AG20443 (cell line): ENCODE measurements at places on chromosomes 7 and 10.

GRCh38 chr7:17444673-17445072 is 146.2 kb downstream of the AHR start:
- no peak for DNase-seq

- peak; percentile 74 for DNase-seq
These were observed 29.1 kb downstream of the GALNT11 start for GRCh38 chr7:152054367-152055230.

GRCh38 chr7:114939484-114940097 is 17.7 kb downstream of the MDFIC start:
- DNase-seq, result no peak

DNA sequence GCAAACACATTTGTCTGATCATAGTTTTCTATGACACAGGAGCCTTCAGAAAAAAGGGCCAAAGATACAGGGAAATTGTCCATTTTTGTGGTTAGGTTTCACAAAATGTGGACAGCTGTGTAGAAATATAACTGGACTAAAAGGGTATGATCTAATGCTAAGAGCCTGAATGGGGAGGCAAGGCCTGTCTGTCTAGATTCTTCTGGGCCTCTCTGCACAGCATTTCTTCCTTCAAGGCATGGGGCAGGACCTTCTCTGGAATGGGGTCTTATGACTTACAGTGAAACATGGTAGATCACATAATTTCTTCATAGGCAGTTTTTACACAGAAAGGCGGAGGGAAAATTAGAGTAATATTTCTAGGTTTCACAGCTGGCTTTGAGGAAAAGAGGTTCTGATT is 795.7 kb downstream of the GRID1 start:
- DNase-seq, result no peak

- peak; percentile 15 for DNase-seq
These were observed 3.8 kb downstream of the LCOR start for GRCh38 chr10:96835899-96836298.

GRCh38 chr10:24415455-24416125 is 206.7 kb downstream of the KIAA1217 start:
- peak; percentile 83 for DNase-seq

DNA sequence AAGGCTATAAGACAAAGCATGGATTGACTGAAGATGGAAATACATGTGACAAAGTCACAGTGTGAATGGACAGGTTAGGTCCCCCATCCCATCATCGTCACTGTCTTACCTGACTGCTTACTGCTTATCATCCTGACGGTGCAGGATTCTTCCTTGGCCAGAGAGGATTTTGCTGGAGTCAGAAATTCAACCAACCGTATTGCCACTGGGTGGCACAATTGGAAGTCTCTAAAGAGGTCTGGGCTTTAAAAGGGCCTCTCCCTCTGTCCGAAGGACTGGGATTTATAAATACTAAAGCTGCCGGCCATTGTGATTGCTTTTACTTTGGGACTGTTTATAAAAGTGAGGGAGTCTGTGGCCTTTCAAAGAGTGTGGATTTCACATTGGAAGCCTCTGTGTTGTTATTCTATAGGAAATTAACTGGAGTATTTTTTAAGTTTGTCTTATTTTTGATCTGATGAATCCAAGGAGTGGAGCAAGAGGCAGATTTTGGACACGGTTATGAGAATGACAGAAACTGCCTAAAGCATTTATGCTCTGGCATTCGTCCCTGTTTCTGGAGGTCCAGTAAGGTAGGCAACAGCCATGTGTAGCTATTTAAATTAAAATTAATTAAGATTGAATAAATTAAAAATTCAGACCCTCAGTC is 113.3 kb upstream of the CREB5 start:
- DNase-seq, result peak; percentile 79

DNA sequence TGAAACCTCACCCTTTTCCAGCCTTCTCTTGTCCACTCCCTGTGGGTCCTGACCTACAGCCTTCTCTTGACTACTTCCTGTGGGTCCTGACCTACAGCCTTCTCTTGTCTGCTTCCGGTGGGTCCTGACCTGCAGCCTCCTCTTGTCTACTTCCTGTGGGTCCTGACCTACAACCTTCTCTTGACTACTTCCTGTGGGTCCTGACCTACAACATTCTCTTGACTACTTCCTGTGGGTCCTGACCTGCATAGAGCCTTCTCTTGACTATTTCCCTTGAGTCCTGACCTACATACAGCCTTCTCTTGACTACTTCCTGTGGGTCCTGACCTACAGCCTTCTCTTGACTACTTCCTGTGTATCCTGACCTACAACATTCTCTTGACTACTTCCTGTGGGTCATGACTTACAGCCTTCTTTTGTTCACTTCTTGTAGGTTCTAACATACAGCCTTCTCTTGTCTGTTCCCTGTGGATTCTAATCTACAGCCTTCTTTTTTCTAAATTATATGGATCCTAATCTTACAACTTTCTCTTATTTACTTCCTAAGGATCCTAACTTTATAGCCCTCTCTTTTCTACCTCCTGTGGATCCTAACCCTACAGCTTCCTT is 36.5 kb downstream of the C10orf71 start:
- no peak for DNase-seq

GRCh38 chr10:33010132-33011037 is 52.4 kb upstream of the ITGB1 start:
- DNase-seq, result peak; percentile 77

DNA sequence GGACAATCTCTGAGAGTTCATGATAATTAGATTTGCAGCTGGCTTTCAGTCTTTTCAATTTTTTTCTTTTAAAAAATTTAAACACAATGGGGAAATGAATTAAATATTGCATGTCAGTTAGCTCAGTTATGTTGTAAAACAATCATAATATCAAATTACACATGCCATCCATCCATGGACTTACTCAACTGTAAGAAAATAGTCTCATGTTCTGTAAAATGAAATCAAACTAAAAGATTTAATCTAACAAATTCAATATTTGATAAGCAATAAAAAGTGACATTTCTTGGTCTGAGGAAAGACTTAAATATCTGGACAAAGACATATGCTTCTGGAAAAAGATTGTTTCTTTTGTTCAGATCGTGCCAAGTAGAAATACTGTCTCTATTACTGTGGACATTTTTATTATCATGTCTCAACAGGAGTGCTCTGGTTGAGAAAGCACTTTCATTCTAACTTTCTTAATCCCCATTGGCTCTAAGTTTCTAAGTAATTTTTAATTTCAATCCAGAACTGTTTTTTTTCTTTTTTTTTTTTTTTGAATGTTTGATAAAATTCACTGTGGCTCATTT is 179.2 kb upstream of the FAM3C start:
- no peak for DNase-seq

- peak; percentile 11 for DNase-seq
These were observed 1121.4 kb downstream of the XPNPEP1 start for GRCh38 chr10:108801775-108802517.
